ENCODE measurements at places on chromosomes 12 and 14. TPM values are rescaled to one million over a fixed set of nuclear protein-coding genes. Genes with fewer than 3 reads are reported as not detected.

DNA sequence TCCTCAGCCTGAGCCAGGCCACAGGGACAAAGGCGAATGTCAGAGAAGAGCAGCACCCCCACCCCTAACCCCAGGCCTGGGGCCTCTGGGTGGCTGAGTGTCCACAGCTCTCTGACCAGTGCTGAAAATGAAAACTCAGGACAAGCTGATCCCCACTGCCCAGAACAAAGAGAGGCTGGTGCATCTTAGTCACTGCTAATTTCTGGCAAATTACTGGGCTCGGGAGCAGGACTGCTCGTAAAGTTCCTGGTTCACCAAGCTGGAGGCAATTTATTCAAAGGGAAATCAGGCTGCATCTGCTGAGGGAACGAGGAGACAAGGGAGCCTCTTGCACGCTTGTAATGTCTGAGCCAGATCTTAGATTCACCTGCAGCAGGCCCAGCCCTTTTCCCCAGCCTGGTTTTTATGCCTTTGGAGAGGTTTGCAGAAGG is 43.2 kb downstream of the CALM1 start:
- DNase-seq = no peak

GRCh38 chr12:29614694-29615325 is 117.3 kb upstream of the OVCH1 start:
- DNase-seq = no peak

- no peak for DNase-seq
Measured at GRCh38 chr12:9710584-9711375, 22.1 kb downstream of the CLECL1 start.

DNA sequence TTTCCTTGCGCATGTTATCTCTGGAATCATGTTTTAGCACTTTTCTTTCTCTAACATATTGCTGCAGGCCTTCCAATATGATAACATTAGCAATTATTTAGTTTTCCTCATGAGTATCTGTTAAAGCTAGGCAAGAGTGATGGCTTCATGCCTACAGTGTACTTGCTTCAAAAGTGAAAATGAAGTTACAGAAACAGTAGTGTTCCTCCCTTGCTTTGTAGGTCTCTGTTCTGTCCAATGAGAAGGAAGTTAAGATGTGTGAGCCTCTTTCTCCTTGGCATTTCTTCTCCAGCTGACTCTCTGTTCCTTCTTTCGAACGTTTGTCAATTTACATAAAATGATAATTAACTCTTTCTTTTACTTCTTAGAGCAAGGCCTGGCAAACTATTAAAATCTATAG is 22.2 kb downstream of the LRRIQ1 start:
- no peak for DNase-seq

DNA sequence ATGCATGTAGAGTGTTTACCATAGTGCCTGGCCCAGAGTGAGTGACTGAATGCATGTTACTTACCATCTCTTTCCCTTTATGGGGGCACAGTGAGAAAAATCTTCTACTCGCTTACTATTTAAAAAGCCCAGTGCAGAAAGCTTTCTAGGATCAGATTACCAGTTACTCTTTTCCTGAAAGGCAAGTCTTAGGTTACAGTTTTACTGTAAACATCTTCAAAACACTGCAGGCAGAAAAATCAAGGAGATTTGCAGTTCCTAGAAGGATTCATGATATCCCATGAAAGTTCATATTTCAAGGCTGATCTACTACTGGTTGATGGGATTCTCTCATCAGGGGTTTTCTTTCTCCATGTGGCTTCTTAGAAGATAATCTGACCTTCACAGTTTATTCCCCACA is 29.3 kb upstream of the DAAM1 start:
- DNase-seq = no peak

The SLC25A47 gene
- polyA plus RNA-seq = not detected

The PLD4 gene
- polyA plus RNA-seq = 8.4 TPM

Data from hindlimb muscle (tissue), 1 donor.